ENCODE measurements at places on chromosomes 7 and 10.

GRCh38 chr7:141362580-141363435 is 188.4 kb upstream of the AGK start:
- DNase-seq: peak; percentile 77

GRCh38 chr7:41438705-41439514 is 264.0 kb downstream of the INHBA start:
- no peak for DNase-seq

GRCh38 chr7:16484453-16485158 is 19.1 kb upstream of the SOSTDC1 start:
- no peak for DNase-seq

DNA sequence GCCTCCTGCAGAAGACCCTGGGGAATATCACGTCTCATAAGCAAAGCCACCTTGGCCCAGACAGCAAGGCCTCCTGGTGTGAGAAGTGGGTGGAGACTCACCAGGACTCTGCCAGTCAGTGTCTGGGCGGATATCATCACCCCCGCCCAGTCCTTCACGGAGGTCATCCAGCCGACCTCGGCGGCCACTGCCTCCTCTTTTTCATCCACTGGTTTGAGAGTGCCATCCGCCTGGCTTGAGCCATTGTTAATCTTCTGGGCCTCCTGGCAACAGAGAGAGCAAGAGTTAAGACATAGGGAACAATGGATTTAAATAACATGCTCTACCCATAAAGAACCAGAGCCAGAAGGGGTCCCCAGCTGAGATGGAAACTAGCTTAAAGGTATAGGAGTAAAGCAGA is 233.8 kb downstream of the KCNMA1 start:
- DNase-seq: no peak

GRCh38 chr7:7563269-7563668 is 3.4 kb upstream of the MIOS start:
- no peak for DNase-seq

GRCh38 chr7:18685971-18686370 is 190.4 kb downstream of the HDAC9 start:
- no peak for DNase-seq

DNA sequence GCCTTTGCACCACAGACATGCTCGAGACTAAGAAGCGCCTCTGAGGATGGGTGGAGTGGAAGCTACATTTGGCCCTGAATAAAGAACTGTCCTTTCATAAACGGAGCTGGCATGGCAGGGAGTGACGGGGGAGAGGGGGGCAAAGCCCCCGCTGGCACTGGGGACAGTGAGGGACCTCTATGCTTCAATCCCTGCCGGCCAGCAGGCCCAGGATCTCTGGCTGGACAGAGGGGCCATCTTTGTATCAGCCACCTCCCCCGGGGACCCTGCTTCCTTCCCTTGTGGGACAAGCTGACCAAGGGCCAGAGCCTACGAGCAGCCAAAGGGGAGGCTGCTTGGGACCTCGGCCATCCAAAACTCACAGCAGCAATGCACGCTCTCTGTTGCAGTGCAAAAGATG is 28.2 kb upstream of the ECHDC3 start:
- no peak for DNase-seq

DNA sequence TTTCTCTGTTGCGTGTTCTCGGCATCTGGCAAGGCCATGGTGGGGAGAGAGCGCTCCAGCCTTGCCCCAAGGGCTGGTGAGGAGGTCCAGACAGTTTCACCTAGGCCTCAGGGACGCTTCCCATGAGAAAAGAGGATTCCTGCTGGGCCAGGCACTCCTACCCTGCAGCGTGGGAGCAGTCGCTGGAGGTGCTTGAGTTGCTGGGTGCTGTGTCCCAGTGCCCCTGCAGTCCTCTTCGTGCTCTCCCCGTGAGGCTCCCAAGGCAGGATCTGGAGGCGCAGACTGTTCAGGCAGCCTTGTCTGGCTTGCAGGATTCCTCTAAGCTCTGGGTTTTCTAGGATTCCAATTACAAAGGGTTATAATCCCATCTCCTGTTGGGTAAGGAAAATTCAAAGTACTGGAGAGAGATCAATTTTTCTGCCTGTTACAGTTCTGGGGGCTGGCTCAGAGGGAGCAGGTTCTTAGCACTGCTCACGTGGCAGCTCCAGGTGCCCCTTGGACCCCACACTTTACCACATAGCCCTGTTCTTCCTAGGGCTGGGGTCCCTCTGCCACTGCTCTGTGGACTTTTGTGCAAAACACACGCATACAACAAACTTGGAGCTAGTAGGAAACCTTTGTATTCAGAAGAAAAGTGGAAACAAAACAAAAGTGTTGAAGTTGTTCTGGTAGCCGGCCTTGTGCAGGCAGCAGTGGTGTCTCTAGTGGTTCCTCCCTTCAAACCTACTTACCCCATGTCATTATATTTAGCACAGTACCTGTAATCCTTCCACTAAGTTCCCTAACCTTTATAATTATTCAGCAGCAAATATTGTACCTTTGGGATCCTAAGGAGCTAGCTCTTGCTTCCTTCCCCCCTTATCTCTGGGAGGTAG is 60.5 kb downstream of the CCNY start:
- DNase-seq: no peak

All from AG20443 (cell line).